ENCODE measurements at places on chromosomes 1 and 21.
A peak's percentile ranks its signal among the peaks of the same experiment; 100 is the strongest.

DNA sequence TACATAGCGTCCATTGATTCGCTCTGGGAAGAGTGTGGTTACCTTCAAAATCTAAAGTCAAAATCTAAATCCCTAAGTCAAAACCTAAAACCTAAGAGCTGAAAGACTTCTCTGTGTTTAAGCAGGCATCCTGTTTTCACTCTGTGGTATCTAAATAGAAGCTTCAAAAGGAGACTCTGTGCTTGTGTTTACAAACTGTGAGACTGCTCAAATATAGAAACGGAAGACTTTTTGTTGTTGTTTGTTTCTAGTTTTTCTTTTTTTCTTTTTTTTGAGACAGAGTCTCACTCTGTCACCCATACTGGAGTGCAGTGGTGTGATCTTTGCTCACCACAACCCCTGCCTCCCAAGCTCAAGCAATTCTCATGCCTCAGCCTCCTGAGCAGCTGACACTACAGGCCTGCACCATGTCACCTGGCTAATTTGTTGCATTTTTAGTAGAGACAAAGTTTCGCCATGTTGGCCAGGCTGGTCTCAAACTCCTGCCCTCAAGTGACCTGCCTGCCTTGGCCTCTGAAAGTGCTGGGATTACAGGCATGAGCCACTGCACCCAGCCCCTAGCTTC is 425.9 kb downstream of the SMYD3 start:
- no peak for DNase-seq

GRCh38 chr1:150005606-150006005 is 4.9 kb downstream of the OTUD7B start:
- no peak for DNase-seq

- DNase-seq, result no peak
Measured at GRCh38 chr1:152110365-152110859, 4.8 kb downstream of the TCHH start.

DNA sequence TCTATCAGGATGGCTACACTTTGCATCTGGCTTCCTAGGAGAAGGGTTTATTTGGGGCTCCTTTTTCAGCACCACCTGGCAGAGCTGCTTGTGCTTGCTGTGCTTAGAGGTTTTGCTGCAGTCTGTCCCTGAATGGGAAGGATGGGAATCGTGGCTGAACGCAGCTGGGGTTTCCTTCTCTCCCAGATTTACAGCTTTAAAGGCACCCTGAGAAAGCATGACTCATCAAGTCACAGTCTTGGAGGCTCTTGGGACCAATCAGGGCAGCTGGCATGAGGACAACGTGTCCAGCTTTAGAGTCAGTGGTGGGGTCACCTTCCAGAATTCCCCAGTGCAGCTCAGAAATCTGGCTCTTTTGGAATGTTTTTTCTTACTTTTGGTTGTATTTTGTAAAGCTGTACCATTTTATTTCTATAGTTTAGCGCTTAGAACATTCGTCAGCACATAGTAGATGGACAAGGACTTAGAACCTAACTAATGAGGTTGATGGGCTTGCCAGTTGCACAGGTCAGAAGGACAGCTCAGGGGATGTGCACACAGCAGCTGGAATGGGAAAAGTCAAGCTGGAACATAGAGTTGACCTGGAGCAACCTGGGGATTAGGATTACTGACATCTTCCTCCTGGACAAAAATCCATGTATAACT is 222.6 kb downstream of the PRDM2 start:
- DNase-seq, result no peak

- no peak for DNase-seq
Measured at GRCh38 chr1:36137226-36137625, 12.1 kb downstream of the TRAPPC3 start.

DNA sequence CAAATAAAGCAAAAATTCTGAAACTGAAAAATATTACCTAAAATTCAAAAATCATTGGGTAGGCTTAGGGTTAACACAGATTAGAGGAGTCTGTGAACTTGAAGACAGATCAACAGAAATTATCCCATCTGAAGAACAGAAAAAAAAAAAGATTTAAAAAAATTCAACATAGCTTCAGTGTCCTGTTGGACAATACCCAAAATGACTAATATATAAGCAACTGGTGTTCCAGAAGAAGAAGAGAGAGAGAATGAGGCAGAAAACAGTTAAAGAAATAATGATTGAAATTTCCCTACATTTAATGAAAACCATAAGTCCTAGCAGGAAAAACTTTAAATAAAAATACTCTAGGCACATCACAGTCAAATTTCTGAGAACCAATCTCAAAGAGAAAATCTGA is 31.5 kb downstream of the TMCO1 start:
- DNase-seq, result no peak

GRCh38 chr1:216055004-216055403 is 368.2 kb downstream of the USH2A start:
- no peak for DNase-seq

GRCh38 chr1:97412737-97413136 is 508.1 kb downstream of the DPYD start:
- DNase-seq, result no peak

DNA sequence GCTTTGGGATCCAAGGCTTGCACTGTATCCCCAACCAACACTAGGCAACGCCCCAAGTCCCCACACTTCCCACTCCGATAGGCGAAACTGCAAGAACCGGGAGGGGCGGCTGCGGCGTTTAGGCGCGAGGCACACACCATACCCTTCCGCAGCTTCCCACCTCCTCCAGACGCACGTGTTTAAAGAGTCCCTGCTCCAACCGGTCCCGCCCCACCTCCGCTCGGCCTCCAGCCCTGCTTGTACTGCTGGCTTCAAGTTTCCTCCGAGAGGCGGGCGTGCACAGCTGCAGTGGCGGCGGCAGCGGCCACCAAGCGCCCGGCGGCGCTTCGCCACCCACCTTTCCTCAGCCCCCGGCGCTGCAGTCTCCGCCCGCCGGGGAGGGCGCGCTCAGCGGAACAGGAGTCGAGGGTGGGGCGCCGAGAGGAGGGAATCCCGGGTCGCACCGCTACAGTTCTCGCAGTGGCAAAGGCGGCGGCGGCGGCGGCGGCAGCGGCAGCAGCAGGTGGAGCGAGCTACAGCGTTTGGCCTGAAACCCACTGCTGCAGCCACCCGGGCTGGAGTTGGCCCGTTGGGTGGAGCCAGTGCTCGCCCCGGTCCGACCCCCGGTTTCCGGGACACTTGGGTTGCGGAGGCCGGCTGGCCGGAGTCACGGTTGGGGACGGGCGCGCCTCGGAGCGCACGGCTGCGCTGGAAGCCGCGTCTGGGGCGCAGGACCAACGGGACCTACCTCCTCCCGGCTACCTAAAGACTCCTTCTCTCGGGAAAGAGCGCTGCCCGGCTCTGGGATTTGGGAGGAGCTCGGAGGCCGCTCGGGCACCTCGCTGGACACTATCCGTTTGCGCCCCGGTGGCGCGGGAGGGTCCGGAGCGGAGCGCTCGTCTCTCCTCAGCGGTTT is at the start of gene CNIH3:
Gene CNIH3, plus strand, starts transcription at position 457 of the 895 bp plus-strand sequence. CDS start 858 bp downstream, outside the sequence.
- peak; percentile 17 for DNase-seq

DNA sequence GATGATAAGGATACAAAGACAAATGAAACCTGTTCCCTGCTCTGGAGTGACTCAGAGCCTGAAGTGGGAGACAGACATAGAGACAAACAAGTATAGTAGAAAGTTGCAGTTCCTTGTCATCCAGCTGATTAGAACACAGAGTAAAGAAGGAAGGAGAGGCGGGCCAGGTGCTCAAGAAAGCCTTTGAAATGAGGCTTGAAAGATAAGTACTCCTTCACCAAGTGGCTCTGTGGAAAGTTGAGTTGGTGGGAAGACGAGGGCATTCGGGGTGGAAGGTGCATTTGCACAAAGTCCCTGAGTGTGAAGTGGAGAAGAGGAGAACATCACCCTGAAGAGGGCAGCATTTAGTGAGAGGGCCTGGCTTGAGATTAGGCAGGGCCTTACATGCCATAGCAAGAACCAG is 17.0 kb downstream of the MARK1 start:
- DNase-seq, result no peak

GRCh38 chr1:61865646-61866220 is 123.5 kb downstream of the PATJ start:
- no peak for DNase-seq

DNA sequence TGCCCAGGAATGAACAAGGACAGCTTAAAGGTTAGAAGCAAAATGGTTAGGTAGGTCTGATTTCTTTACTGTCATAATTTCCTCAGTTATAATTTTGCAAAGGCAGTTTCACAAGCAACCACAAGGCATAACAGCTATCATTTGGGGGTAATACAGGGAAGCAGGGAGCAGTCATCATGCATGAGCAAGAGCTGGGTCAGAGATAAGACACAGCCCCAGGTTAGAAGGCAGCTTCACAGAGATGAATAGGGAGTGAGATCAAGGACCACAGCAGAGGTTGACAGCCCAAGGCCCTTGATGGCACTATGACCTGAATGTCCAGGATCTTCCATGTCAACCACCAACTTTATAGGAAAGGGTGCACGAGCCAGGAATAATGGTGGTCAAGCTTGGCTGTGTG is 9.0 kb upstream of the CSRP1 start:
- no peak for DNase-seq

GRCh38 chr1:3155926-3156220 is 86.9 kb downstream of the PRDM16 start:
- no peak for DNase-seq

DNA sequence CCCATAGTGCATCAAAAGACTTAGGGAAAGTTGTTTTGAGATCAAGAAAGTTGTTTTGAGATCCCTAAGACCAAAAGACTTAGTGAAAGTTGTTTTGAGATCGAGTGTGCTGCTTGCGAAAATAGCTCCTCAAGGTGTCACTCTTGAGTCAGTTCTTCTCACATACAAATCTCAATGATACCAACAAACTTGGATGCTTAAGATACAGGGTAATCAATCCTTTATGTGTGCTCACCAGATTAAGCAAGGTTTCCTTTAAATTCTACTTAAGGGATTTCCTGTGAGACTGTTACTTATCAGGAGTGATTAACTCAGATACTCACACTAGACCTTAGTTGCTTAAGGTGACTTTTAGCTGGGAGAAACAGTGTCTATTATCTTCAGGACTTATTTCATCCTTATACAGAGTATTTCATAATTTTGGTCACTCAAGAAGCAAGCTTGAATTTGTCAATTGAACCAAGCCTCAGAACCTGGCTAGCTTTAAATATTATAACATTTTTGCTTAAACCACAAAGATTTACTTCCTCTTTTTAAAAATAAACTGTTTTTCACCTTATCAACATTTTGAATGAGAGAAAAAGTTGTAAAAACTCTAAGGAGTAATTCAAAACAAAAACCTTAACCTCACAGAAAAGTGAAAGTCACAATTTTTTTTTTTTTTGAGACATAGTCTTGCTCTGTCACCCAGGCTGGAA is 8.0 kb upstream of the RLF start:
- DNase-seq, result no peak

DNA sequence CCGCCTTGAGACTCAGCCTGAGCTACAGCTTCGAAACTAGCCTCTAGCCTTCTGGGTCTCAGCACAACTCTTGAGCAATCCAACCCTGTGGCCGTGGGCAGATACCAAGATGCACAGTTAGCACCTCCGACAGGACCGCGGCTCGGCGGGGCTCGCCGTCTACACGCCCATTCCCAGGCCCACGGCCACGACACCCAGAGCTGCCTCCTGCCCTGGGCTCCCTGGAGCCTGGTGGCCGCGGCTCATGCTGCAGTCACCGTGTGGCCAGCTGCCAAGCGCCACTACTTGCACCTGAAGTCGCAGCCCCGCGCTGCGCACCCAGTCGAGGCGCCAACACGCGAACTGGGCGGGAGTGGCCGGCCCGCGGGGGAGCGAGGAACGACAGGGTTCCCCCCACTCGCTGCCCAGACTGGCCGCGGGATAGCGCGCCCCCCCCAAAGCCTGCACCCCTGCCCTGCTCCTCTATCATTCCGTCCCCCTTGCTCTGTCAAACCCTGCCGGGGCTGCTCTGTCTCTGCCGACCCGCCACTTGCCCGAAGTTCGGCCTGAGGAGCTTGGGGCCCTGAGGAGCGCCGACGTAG is 729 bp upstream of the CDCA8 start:
- DNase-seq, result peak; percentile 13

DNA sequence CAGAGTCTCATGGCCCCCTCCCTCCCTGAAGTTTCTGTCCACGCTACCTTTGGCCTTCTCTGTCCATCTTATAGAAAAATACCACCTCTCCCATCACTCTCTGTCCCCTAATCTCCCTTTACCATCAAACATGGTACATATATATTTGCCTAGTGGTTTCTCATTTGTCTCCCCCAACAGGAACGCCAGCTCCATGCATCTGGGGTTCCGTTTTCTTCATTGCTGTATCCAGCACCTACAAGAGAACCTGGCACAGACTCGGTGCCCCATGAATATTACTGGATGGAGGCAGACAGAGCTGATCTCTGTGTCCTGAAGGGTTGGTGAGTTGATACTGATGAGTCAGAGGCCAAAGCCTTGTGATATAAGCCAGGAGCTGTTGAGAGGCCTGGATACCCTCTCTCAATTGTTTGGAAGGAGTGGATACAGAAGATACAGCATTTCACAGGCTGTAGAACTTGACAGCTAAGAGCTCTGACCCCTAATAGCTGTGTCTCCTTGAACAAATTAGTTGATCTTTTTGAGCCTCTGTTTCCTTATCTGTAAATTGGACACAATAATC is 21.9 kb downstream of the HEYL start:
- DNase-seq, result no peak

- no peak for DNase-seq
Measured at GRCh38 chr1:15730423-15730822, 5.6 kb upstream of the SLC25A34 start.

- DNase-seq, result no peak
Measured at GRCh38 chr1:241918879-241919278, 38.7 kb upstream of the BECN2 start.

- peak; percentile 23 for DNase-seq
Measured at GRCh38 chr1:231931846-231932454, 305.4 kb downstream of the DISC1 start.

DNA sequence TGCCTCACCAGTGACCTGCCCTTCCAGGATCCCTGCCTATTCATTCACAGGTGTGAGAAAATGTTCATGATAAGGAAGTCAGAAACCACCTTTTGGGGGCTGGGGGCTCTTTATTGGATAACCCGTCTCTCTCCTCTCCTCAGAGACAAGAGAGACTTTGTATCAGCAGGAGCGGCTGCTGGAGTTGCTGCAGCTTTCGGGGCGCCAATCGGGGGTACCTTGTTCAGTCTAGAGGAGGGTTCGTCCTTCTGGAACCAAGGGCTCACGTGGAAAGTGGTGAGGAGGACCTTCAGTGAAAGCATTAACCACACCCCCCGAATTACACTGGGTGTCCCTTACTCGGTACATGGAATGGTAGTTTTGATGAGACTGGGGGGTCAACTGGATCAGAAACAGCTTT is 20.6 kb downstream of the NPPA start:
- DNase-seq, result no peak

- DNase-seq, result no peak
Measured at GRCh38 chr1:182485861-182486260, 35.9 kb downstream of the RGSL1 start.

DNA sequence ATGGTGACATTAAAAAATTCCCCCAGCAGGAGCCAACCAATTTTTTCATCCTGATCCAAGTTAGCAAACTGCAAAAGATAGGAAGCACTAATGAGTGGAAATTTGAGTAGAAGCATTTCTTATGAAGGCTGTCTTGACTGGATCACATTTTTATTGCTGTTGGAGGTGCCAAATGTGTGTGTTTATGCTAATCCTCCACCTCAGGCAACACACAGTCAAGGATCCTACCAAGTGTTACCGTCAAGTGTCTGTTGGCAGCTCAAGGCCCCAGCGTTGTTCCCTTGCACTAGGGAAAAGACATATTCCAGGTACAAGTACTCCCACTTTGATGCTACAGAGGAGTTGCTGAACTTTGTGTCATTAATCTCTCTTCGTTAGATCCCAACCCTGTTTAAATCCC is 18.3 kb downstream of the METTL18 start:
- DNase-seq, result no peak

- no peak for DNase-seq
Measured at GRCh38 chr1:223394242-223394641, 1.0 kb downstream of the CCDC185 start.

GRCh38 chr1:156284112-156284511 is at the start of gene TMEM79:
Gene TMEM79, plus strand, starts transcription at chr1:156284325. Its CDS starts 902 bp downstream, at chr1:156285227.
- DNase-seq, result no peak

Data from stimulated activated CD4-positive, alpha-beta T cell treated with anti-CD3 and anti-CD28 coated beads, TNF-alpha, amount 100 ng/mL, for 48 hours (primary cell).